ENCODE measurements at places on chromosomes 1 and 21.

GRCh38 chr1:203187689-203188264, 1.3 kb upstream of the CHI3L1 start:
- no peak for DNase-seq

GRCh38 chr1:109282952-109283747, at the start of gene PSRC1:
Gene PSRC1 (minus strand): TSS chr1:109283145.
- peak; percentile 99 for DNase-seq

- DNase-seq = no peak
Observed at GRCh38 chr21:44815225-44815624, 2.6 kb downstream of the SUMO3 start.

GRCh38 chr1:84311296-84311695, 9.8 kb downstream of the SAMD13 start:
- DNase-seq = no peak

- no peak for DNase-seq
Observed at GRCh38 chr1:1137256-1138045, 21.6 kb upstream of the C1orf159 start.

- DNase-seq = no peak
Observed at GRCh38 chr1:100458661-100459357, 79.1 kb upstream of the GPR88 start.

DNA sequence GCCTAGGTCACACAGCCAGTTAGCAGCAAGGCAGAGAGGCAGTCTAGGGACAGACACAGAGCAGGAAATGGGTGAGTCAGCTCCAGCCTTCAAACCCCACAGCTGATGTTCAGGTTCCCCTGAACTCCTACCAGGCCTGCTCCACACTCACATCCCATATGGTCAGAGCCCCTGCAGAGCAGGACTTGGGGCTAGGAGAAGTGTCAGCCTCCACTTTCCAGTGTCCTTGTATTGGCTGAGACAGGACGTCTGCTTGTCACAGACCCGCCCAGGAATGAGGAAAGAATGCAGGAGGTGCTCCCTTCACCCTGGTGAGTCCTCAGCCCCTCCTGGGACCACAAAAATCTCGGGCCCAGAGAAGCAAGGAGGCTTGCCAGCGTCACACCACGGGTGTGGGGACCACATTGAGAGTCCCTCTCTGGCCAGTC, 92.5 kb downstream of the LACTBL1 start:
- peak; percentile 58 for DNase-seq

DNA sequence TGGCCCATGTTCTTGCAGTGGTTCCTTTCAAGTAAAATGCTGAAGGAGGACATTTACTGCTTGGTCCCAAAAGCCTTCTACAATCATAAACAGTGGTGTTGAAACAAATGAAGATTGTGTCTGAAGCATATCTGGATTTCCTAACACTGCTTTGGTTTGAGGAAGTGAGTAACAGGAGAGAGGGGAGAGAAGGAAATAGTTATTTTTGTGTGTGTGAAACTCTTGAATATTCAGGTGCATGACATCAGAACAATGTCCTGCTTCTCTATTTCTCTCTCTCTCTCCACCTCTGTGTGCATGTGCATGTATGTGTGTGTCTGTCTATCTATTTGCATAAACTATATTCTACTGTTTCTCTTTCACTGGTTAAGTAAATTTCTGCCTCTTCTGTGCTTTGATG, 61.4 kb upstream of the TNFSF18 start:
- no peak for DNase-seq

- no peak for DNase-seq
Observed at GRCh38 chr21:39648879-39649278, 36.1 kb downstream of the B3GALT5 start.

DNA sequence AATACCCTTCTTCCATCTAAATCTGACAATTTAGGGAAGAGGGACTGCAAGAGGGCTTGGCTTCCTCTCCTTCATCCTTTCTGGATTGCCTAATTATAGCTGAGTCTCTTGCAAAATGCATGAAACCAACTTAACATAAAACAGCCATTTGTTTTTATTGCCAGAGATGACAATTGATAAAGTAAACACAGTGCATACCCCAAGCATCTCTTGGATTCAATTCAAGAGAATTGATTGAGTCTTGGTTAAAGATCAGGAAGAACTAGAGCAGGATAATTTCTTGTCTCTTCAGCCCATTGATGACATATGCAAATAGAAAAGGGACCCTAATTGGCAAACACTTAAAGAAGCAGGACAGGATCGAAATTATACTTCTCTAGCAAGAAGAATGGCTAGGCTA, 617.1 kb upstream of the PTBP2 start:
- no peak for DNase-seq

DNA sequence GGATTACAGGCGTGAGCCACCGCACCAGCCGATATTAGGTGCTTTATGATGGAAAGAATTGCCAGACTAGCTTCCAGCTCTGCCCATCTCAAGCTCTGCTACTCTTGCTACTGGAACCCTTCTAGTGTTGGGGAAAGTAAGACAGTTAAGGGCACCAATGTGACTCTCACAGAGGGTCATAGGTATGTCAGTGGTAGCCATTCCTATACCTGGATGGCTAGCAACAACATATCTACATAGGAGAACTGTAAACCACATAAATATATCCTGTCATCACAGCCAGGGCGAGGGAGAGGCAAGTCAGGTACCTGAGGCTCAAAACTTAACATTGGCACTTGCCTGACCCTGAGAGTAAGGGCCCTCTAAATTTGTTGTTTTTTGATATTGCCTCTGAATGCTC, 1.7 kb upstream of the RHOU start:
- DNase-seq = no peak

DNA sequence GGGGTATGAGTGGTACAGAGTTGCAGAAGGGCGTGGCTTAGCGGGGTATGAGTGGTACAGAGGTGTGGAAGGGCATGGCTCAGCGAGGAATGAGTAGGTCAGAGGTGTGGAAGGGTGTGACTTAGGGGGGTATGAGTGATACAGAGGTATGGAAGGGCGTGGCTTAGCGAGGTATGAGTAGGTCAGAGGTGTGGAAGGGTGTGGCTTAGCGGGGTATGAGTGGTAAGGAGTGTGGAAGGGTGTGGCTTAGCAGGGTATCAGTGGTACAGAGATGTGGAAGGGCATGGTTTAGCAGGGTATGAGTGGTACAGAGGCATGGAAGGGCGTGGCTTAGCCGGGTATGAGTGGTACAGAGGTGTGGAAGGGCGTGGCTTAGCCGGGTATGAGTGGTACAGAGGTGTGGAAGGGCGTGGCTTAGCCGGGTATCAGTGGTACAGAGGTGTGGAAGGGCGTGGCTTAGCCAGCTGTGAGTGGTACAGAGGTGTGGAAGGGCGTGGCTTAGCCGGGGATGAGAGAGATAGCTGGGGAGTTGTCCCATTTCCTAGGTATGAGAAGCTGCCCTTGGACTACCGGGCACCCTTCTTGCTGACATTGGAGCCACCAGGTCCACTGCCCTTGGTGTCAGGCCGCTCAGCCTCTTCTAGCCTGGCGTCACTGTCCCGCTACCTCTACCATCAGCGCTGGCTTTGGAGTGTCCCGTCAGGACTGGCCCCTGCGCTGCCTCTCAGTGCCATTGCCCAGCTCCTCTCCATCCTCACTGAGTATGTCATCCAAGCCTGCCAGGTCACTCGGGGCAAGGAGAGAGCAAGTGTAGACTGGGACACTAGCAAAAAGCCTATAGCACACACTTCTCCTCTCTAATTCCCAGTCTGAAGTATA, 29.8 kb downstream of the HYI start:
- no peak for DNase-seq

DNA sequence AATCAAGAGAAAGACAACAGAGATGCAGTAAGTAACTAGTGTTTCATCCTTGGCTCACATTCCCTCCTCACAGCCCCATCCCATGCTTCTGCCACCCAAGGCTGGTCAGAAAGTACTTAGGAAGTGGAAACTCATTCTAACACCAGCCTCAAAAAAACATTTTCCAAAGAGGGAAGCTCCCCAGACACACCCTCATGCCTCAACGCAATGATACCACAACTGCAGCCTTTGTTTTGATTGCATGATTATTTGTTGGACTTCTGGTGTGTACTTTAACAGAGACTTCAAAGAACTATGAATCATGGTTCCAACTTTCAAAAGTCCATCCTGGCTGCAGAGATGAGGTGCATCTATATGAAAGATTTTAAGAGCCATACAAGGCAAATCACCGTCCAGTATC, 45.2 kb upstream of the KCNA3 start:
- DNase-seq = no peak

DNA sequence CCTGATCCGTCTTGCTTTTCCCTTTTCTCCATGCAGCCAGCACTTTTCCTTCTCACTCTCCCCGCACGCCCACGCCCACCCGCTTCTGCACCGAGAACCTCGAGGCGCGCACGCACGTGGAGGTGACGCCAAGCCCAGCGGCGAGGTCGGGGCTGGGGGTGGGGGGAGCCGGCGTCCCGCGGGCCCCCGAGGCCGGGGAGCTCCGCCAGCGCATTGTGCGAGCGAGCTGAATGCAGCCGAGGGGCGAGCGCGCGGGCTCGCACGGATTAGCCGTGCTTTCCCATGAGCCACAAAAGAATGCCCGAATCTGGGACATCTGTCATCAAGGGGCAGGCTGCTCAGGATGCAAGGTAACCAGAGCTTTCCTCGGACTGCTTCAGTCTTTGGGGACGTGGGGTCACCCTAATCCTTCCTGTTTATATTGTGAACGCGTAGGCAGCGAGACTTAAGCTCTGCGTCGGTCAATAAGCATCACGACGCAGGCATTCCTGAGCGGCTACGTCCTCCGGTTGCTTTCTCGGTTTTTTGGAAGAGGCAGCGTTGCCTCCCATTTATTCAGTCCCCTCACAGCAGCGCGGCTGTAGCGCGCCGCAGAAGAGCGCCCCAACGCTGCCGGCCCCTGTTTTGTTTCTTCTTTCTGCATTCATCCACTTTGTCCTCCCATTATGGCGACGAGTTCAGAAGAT, 67.3 kb upstream of the AKT3 start:
- DNase-seq = peak; percentile 76

GRCh38 chr1:4224684-4225467, 324.8 kb upstream of the C1orf174 start:
- no peak for DNase-seq

DNA sequence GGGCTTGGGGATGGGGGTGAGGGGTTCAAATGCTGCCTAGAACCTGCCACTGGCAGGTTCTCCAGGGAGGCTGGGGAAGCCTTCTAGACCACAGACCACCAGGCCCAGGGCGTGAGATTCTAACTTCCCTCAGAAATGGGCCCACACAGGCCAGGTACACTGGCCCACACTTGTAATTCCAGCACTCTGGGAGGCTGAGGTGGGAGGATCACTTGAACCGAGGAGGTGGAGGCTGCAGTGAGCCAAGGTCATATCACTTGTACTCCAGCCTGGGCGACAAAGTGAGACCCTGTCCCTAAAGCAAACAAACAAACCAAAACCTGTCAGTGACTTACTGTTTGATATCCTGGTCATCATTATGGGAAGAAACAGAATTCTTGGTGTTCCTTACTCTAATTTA, 31.7 kb downstream of the OPTC start:
- no peak for DNase-seq

- no peak for DNase-seq
Observed at GRCh38 chr1:14724678-14725077, 126.2 kb downstream of the KAZN start.

- peak; percentile 43 for DNase-seq
Observed at GRCh38 chr1:172135978-172136610, 284.4 kb upstream of the C1orf105 start.

DNA sequence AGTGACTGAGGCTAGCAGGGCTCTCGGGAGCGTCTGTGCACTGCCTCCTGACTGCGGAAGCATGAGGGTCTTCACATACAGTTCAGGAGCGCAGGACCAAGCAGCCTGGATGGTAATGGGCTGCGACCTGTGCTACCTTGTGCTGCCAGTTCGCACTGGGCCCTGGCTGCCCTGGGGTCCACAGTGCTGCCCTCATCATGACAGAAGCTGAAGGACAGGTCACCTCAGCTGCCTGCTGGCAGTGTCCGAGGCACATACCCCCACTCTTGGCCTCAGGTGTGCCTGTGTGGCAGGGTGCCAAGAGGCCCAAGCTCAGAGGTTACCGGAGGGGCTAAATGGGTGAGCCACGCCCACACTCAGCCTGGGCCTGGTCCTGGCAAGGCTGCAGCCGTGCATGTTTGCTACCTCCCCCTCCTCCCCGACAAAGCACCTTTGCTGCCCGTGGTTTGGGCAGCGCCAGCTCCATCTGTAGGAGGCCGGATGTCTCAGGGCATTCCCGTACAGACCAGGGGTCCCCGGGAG, 4.4 kb downstream of the JMJD4 start:
- DNase-seq = no peak

DNA sequence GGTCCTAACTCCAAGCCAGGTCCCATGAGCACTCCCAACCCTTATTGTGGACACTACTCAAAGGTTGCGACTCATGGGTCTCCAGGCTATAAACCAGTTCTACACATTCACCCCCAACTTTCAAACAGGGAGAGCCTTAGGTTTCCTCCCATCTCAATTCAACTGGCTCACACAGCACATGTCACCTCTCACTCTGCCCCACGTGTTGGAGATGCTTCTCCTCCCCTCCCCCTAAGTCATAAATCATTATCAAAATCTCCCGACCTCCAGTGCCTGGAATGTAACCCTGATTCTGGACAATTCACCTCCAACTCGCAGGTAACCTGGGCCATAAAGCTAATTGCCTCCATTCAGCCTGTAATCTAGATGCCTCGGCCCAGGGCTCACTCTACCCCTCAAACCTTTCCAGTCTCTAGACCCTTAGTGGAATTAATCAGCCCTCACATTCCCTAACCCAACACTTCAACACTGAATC, 595 bp downstream of the AK2 start:
- DNase-seq = peak; percentile 13

DNA sequence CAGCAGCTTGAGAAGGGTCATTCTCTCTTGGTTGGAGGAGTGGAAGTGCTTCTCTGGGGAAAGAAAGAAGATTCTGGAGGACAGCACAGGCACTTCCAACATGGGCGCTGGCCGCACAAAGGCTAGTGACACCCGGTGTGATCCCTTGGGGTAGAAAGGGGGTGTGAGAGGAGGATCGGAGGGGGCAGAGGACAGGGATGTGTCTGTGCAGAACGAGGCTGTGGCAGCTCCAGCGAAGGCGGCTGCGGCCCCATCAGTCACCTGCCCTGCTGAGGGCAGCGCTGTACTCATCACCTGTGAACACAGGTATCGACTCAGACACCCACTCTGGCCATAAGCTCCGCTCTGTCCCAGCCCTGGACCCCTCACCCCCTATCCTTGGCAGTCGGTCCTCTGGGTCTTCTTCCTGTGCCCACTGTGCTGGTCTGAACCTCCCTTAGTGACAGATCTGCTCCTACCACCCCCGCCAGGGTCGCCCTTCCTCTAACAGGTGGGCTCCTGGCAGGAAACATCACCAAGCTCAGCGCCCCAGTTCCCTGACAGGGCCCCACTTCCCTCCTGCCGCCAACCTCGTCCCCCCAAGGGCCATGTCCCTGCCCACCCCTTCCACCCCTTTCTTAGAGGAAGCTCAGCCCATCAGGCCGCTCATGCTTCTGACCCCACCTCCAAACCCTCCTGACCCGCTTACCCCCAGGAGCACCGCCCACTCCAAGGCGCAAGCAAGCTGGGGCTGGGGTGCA, 20.1 kb downstream of the TP73 start:
- no peak for DNase-seq

DNA sequence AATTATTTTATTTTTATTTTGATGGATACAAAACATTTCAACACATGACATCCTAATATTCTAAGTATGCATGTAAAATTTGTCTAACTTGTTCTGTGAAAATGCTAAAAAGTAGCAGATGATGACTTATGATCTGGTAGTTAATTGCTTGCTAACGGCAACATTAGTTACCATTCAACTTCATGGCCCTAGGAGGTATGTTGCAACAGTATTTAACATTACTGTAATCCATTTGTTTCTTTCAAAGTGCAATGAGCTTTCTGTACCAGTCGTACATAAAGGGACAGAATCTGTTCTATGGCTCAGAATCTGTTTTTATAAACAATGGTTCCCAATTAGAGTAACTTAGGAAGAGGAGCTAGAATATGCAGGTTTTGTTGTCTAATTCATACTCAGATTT, 91.5 kb upstream of the ZNHIT6 start:
- DNase-seq = no peak
